ENCODE measurements at places on chromosomes 7 and 10.

GRCh38 chr7:82506702-82507101 lies 63.1 kb upstream of the CACNA2D1 start:
- no peak for DNase-seq

DNA sequence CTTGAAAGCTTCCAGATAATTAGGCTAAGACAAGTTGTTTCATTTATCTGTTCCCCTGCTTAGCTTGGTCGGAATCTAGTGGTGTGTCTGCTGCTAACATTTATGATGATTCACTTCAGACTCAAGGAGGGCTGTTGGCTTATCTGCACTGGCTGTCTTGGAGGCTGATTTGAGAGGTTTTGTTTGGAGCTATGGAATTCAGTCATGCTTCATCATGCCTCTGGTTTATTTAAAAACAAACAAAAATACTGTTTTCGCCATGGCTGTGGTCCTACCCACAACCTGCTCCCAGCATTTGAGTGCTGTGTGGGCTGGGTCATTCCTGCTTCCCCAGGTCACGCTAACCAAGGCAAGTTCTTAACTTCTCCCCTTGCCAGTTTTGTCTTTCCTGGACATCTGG lies 11.7 kb upstream of the ARPC1B start:
- DNase-seq = no peak

GRCh38 chr10:74433993-74434392 lies 283.0 kb downstream of the ADK start:
- no peak for DNase-seq

DNA sequence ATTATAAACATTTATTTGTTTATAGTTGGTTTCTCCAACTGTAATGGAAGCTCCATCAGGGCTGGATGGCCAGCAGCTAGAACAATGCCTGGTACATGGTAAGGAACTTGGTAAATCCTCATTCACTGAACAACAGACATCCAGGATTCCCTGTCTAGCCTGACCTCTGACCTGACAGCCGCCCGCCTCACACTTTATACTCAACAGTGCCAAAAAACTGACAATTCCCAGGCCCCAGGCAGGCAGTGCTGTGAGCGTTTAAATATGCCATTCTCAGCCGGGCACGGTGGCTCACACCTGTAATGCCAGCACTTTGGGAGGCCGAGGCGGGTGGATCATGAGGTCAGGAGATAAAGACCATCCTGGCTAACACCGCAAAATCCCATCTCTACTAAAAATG lies 55.9 kb downstream of the RSU1 start:
- DNase-seq = no peak

DNA sequence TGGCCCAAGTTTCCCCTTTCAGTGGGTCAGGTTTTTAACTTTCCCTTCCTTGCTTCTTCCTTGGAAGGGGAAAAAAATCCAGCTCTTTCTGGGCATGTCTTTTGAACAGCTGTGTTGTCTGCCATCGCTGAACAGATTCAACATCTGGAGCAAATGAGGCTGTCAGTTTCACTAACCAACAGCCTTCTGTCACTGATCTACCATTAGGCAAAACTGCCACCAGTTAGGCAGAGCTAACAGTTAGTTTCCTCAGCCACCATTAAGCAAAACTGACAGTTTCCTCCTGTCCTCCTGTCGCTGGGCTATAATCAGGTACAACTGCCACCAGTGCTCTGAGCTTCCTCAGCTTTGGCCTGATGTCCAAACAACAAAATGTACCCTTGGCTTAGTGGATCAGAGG lies 81.9 kb downstream of the NPTX2 start:
- DNase-seq = no peak

DNA sequence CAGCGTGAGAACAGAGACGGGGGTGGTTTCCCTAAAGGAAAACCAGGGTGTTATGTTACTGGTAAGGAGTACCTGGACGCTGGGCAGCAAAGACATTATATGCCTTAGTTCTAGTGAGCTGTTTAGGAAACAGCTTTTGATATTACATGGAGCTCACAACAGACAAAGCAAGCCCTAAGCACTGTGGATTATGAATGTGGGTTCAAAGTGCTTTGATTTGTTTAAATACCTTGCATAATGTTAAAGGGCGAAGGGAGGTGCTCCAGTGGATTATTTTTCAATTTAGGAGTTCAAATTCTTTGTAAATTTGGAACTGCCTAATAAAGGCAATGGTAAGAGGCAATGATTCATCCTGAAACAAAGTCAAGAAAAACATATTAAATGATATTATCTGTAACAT lies 13.8 kb downstream of the WNT16 start:
- DNase-seq = no peak

GRCh38 chr10:990808-991207 lies 2.6 kb downstream of the GTPBP4 start:
- no peak for DNase-seq

- no peak for DNase-seq
These were observed 140.8 kb upstream of the PRR15 start for GRCh38 chr7:29422829-29423228.

GRCh38 chr7:28768577-28769147 lies 189.5 kb downstream of the TRIL start:
- DNase-seq = no peak

DNA sequence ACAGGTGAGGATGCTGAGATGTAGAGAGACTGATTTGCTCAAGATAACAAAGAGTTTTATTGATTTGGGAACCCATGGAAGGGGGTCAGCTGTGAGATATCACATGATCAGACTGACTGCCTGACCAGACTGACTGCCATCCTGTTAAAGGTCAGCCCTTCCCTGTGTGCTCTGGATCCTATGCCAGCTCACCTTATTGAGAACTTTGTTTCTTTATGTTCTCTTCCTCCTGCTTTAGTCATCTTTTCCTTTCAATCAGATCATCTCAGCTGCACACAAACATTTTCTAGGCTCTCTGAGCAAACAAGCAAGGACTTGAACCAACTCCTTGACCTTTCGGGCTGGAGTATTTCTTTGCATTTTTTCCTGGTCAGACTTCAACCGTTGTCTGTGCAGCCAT lies 50.0 kb upstream of the MTPN start:
- no peak for DNase-seq

DNA sequence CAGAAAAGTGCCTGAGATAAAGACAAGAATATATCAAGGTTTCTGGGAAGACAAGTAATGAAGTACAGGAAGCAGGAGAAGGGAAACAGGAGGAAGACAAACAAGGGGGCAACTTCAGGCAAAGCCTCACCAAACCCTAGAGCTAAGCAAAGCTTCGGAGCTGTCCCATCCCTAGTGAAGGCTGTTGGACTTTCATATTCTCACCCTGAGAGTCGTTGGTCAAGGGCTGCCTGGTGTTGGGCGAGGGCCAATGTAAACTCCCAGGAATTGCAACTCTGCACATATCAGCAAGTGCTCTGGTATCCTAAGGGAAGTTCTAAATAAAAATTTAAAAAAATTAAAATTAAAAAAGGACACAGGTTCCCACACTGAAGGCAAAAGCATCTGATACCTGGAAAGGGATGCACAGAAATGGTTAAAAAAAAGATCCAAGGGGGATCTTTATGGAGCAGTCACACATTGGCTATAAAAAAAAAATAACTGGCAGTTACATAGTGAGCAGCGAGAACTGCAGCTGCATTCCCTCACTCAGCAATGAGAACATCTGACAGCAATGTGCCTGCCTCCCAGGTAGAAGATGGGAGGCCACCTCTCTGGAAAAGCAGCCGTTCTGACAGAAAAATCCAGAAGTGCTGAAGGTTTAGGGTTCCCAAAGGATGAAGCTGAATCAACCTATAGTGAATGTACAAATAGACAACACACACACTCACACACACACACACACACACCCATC lies 304.7 kb downstream of the WDR11 start:
- no peak for DNase-seq

DNA sequence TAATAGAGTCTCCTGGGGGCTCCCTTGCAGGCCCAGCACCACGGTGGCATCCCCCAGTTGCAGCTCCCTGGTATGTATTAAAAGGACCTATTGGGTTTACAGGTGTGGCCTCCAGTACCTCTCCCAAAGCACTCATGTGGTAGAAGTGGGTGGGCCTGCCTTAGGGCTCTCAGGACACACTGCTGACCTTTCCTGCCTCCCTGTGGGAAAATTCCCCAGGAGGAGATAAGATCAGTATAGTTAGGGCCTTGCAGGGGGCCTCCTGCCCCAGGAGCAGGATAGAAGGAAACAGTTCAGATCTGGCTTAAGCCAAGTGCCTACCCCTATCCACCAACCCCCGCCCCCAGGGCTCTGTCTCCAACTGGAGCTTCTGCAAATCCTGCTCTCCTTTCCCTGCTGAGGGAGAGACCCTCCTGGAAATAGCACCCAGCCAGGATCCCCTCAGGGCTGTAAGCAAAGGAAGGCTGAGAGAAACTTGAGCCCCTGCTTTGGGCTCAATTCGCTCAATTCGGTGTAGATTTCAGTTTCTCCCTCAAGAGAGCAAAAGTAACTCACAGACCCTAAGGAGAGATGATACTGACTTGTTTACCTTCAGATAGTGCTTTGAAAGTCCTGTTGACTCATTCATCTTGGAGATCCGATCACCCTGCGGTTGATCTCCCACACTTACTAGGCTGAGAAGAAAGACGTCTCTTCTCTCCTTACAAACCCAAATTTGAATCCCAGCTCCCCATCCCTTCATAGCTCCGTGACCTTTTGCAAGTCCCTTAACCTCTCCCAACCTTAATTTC lies 130.6 kb downstream of the WDR11 start:
- no peak for DNase-seq
